ENCODE measurements at places on chromosomes 6 and 20.

- DNase-seq = no peak
Measured at GRCh38 chr6:56297022-56297989, 49.9 kb upstream of the COL21A1 start.

GRCh38 chr6:17917837-17918763, 69.3 kb downstream of the KIF13A start:
- DNase-seq = no peak

GRCh38 chr20:48697845-48698491, 129.8 kb downstream of the PREX1 start:
- no peak for DNase-seq

GRCh38 chr6:42781546-42781795, 381 bp upstream of the BICRAL start:
- DNase-seq = no peak

DNA sequence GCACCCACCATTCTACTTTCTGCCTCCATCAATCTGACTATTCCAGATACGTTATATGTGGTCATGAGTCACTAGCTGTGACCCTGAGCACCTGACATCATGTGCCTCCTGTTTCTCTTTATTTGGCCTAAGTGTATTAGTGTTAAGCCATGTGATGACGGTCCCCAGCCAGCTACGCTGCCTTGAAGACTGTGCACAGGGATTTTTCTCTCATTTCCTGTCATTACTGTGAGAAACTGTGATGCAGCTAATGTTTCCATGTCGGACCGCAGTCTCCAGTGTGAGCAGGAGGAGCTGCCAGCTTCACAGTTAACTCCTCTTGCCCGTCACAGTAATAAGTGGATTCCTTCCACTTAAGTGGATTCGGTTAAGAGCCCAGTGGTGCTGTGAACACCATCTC, 9.9 kb upstream of the SPATS1 start:
- no peak for DNase-seq

- DNase-seq = no peak
Measured at GRCh38 chr20:18397030-18397429, 69.8 kb downstream of the DZANK1 start.

GRCh38 chr6:141963543-141964295, 169.0 kb upstream of the GJE1 start:
- DNase-seq = no peak
